Lower leg skin (tissue), 4 donors: ENCODE measurements at places on chromosomes 11 and 22. TPM values are rescaled to one million over a fixed set of nuclear protein-coding genes. Genes with fewer than 3 reads are reported as not detected.
A peak's percentile ranks its signal among the peaks of the same experiment; 100 is the strongest.

GRCh38 chr11:57541169-57541568 is 3.8 kb downstream of the SMTNL1 start:
- DNase-seq: no peak

DNA sequence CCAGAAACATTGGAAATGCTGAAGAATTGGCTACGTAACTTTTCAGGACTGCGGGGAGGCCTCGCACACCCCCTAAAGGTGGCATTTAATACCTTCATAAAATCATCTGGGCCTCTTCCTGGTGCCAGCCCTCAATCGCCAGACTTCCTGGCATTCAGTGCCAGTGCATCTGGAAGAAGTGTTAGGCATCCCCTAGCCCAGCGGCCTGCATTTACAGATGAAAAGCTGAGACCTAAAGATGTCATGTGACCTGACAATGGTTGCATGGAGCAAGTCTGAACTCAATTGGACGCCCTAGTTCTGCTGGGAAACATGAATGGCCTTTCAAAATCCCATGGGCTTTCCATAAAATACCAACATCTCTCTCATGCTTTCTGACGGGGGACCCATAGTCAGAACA is 81.0 kb upstream of the TMEM45B start:
- no peak for DNase-seq

- DNase-seq: no peak
Measured at GRCh38 chr11:67484847-67485311, 2.1 kb downstream of the AIP start.

DNA sequence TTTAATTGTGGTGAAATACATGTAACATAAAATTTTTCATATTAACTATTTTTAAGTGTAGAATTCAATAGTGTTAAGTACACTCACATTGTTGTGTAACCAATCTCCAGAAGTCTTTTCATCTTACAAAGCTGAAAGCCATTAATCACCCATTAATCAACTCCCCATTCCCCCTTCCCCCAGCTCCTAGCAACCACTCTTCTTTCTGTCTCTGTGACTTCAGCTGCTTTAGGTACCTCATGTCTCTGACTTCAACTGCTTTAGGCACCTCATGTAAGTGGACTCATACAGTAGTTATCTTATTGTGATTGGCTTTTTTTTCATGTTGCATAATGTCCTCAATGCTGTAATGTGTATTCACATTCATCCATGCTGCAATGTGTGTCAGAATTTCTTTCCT is 150.8 kb upstream of the NTM start:
- DNase-seq: no peak

DNA sequence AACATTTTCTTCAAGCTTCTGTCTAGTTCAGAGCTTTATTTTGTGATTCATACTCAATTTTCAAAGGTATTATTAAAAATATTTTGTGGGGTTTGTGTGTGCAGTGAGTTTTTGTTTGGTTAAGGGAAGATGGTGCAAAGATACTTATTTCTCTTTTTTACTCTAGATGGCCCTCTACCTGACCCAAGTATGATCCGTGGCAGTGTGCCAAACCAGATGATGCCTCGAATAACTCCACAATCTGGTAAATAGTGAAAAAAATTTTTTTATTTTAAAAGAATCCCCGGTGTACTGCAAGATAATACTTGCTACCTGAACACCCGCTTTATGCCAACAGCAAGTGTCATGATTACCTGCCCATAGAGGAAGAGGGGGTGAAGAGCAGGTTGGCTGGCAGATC is 54.2 kb downstream of the EP300 start:
- DNase-seq: no peak

GRCh38 chr22:33354928-33355327 is 296.7 kb upstream of the SYN3 start:
- DNase-seq: no peak

- no peak for DNase-seq
Measured at GRCh38 chr11:92098172-92098571, 126.4 kb upstream of the FAT3 start.

DNA sequence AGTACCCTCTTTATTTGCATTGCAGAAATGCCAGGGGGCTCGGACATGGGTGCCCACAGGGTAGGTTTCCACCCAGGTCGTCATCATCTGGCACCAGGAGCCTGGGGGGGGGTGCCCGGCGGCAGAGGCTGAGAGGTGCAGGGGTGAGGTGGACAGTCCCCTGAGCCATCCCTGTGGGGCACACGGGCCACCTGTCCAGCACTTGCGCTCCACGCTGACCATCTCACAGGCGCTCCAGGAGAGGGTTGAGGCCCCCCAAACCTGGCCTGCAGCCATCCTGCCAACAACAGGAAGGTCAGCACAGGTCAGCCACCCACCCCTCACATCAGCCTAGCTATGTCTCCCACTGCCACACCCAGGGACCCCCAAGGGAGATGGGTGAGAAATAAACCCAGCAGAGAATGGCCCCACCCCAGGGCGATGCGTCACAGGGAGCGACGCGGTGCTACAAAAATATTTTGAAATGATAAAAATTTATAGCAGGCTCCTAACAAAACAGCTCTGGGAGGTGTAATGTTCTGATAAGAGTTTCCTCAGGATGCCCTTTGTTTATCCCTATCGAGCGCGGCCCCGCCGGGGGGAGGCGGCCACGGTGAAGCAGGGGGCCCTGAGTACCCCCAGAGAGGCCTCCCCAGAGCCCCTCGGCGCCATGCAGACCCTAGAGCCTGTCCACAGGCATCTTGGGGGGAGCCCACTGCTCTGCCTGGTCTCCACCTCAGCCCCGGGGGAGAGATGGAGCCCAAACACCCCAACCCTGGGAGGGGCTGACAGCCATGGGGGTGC is 21.0 kb upstream of the GNB1L start:
- peak; percentile 84 for DNase-seq

- DNase-seq: no peak
Measured at GRCh38 chr11:102581066-102581465, 44.1 kb downstream of the MMP20 start.

DNA sequence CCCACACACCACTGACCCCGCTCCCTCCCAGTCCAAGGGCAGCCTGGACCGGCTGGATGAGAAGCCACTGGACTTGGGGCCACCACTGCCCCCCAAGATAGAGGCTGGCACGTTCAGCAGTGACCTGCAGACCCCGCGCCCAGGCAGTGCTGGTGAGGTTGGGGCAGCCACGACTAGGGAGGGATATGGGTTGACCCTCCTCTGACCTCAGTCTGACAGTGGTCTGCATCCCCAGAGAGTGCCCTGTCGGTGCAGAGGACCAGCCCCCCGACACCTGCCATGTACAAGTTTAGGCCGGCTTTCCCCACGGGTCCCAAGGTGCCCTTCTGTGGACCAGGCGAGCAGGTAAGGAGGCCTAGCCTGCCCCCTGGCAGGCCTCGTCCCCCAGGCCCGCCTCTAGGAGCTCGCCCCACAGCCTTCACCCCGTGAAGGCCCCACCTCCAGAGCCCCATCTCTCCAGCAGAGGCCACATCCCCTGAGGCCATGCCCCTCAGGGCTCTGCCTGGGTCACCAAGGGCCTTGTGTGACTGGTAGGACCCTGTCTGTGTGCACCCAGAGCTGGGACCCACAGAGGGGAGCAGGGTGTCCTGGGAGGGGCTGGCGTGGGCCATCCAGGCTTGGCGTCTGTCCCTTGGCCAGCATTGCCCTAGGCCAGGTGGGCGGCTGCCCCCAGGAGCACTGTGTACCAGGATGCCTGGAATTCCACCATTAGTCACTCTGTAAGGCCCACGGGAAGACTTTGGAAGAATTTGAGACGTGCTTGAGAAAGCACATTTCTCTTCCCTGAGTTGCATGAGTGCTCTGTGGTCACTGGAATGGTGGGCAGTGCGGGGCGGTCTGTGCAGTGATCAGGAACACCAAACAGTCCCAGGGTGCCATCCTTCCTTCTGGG is 9.4 kb downstream of the CCDC188 start:
- no peak for DNase-seq

DNA sequence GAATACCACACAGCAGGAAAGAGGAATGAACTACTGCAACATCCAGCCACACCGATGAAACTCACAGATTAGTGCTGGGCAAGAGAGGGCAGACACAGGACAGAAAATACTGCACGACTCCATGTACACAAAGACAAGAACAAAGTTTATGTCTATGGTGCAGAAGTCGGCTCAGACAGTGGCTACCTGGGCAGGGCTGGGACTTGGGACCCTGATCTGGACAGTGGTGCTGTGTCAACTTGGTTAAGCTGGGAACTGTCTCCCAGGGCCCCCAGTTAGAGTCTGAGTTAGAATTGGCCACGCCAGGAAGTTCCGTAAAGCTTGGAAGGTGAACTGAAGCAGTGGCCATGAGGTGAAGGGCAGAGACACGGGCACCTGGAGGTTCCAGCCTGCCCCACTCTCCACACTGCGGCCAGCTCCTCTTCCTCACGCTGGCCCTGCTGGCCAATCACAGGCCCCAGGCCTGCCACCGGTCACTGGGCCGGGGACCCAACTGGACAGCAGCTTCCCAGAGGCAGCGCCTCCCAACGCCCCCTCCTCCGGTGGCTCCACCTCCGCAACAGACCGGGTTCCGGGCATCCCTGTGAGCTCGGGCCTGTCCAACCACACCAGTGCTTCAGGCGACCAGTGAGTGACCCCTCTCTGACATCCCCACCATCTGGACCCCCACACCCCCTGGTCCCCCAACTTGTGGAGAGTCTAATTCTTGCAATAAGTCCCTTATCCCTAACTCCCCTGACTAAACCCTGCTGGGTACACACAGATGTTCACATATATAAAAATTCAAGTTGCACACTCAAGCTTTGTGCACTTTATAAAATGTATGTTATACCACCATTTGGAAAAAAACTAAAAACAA is 93.7 kb downstream of the MICAL3 start:
- no peak for DNase-seq

GRCh38 chr11:11210446-11210845 is 142.6 kb downstream of the CSNK2A3 start:
- DNase-seq: no peak

DNA sequence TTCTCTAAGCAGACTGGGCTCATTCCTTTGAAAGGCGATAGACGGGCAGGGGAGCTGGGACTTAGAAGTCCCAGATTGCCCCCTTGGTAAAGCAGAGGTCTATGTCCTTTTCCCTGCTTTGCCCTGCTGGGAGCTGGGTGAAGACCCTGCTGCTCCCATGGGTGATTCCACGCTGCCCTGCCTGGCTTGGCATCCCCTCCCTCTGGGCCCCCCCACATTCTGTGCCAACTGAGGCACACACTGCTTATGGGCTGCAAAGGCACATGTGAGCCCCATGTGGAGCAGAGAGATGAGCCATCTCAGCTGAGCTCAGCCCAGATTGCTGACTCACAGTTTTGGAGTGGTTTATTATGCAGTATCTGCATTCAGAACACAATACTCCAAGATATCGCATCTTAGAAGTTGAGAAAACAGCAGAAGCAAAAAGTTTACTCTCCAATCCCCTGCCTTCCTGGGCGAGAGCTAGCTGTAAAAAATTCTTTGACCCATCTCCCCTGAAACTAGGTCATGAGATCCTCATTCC is 127.2 kb downstream of the ST3GAL4 start:
- DNase-seq: no peak

DNA sequence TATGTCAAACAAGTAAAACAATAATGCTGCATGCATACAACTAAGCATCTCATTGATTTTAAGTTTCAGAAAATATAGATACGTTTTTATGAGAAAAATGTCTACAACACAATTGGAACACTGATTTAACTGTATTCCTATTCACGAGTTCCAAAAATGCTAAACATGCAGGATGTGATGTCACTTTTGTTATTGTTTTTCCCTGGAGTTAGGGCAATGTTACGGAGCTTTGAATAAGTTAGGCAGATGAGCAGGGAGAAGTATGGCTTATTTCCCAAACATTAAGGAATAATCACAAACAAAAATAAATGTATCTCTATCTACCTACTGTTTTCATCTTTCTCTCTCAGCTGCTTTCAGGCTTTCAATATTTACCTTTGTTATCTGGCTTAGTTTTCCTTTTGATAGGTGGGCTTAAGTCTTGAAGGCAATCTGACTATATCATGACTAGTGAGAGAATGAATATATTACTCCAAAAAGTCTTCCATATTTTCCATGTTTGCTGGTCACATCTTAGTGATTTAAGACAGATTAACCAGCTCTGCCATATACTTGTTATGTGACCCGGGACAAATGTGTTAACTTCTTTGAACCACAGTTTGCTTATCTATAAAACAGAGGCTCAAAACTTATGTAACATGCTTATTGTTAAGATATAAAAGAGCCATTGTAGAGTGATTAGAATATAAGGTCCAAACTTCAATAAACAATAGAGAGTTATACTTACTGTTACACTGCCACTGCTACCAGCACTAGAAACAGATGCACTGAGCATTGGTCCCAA is 854.4 kb upstream of the CCDC90B start:
- DNase-seq: no peak

GRCh38 chr11:130126516-130126915 is 33.1 kb upstream of the ST14 start:
- DNase-seq: no peak

- peak; percentile 72 for DNase-seq
Measured at GRCh38 chr11:10351765-10352641, 47.1 kb downstream of the ADM start.

DNA sequence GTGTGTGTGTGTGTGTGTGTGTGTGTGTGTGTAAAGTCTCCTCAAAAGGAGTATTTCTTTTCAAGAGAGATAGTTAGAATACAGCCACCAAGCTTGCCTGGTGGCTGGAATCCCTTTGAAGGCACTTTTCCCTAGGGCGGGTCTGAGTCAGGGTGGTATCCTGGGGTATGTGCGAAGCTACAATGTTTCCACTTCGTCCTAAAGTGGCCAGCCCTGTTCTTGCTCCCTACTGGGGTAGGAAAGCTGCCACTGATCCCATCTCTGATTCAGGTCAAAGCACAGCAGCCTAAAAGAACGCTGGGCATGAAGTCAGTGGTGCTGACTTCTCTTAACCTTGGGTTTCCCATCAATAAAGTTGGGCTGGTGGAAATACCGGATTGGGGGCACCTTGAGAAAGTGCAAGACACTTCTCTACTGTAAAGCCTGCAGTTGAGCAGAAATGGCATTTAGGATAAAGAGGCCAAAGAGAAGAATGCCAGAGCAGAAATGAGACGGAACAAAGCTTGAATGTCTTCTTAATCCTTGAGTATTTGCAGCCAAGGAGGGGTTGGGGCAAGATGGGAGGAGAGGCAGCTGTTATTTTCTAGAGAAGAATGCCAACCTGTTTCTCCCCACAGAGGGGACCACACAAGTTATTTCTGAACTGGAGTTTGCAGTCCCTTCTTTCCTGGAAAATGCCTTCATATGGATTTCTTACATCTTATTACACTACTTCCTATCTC is 35.3 kb downstream of the ZNRF3 start:
- no peak for DNase-seq

- DNase-seq: peak; percentile 94
Measured at GRCh38 chr22:43036282-43036829, 21.4 kb upstream of the PACSIN2 start.

FAM227A gene
- total RNA-seq: 3.9 TPM

C11orf87 gene
- total RNA-seq: not detected

DCUN1D5 gene
- total RNA-seq: 40.3 TPM

NPTXR gene
- total RNA-seq: 2.5 TPM

CRYBA4 gene
- total RNA-seq: not detected

KIRREL3 gene
- total RNA-seq: not detected

ZNF215 gene
- total RNA-seq: 2.8 TPM

SCT gene
- not detected for total RNA-seq

MMP3 gene
- total RNA-seq: 520 TPM

TBX10 gene
- total RNA-seq: not detected

HEPN1 gene
- total RNA-seq: not detected

INSC gene
- total RNA-seq: not detected

MYBPC3 gene
- total RNA-seq: not detected
